ENCODE measurements at places on chromosomes 13 and 19.

DNA sequence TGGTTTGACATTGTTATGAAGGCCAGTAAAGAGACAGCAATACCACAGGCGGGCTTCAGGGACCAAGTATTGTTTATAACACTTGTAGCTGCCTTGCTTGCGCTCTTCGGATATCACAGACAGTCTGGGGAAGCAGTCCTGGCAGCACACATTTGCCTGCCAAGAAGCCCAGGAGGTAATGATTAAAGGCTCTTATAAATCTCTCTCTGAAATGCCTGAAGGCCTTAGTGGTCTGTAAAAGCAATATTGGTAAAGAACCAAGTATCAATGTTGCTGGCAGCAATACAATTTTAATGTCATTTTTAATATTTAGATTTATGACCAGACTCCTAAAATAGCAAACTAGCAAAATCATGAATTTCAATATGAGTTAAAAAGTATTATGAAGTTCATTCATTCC, 1312.4 kb downstream of the PCDH9 start:
- no peak for DNase-seq

DNA sequence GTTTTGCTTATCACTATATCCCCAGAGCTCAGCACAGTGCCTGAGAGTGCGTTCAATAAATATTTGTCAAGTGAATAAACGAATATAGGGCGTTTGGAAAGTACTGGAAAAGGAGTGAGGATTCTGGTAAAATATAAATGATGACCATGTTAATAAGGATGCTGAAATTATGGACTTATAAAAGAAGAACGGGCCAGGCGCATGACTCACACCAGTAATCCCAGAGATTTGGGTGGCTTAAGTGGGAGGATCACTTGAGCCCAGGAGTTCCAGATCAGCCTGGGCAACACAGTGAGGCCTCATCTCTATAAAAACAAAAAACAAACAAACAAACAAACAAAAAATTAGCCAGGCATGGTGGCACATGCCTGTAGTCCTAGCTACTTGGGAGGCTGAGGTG, 198.1 kb downstream of the VWA8 start:
- no peak for DNase-seq

- no peak for DNase-seq
These were observed 5.9 kb downstream of the CACNG7 start for GRCh38 chr19:53915000-53915399.

- DNase-seq: no peak
These were observed 25.2 kb downstream of the TDRD12 start for GRCh38 chr19:32744555-32745325.

GRCh38 chr13:80510686-80511085, 169.8 kb upstream of the SPRY2 start:
- no peak for DNase-seq

DNA sequence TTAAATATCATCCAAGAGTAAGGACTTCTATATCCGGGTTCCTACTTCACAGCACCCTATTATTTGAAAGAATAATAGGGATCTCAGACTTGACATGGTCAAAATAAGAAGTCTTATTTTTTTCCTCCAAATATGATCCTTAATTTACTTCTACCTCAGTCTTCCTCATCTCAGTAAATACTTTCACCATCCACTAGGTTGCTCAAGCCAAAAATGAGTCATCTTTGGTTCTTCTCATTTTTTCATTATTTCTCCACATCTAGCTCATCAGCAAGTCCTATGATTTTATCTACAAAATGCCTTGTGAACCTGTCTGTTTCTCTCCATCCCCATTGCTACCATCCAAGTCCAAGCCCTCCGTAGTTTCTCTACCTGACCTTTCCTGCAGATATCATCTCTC, 121.9 kb upstream of the GJB6 start:
- no peak for DNase-seq

- no peak for DNase-seq
These were observed 30.8 kb upstream of the IGFL1 start for GRCh38 chr19:46198756-46199155.

- peak; percentile 10 for DNase-seq
These were observed 33.5 kb upstream of the TM9SF2 start for GRCh38 chr13:99467764-99468163.

DNA sequence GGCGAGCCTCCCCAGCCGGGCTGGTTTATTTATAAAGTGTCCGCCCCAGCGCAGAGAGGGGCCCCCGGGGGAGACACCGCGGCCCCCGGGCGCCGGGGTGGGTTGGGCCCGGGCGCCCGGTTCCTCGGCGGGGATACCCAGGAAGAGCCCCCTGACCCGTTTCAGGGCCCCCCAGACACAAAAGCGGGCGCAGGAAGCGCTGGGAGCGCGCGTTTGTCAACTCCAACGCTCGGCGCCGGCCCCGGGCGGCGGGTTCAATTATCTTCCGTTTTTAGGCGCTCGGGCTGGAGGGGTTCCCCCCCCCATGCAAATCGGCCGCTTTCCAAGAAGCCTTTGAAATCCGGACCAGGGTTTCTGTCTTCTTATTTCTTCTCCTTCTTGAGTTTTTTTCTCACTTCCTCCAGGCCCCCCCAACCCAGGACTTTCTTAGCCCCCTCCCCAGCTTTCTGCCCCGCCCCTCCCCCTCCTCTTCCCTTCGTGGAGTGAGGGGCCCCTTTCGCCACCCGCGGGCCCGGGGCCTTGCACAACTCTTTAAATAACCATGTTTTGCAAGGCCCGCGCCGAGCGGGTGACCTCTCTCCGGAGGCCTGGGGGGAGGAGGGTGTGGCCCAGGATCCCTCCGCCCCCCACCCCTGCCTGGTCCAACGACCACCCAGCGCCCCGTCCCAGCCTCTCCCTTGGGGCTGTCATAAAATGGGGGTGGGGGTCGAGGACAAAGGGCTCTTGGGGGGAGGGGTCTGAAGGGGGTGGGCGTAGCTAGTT, 935 bp downstream of the ARID3A start:
- DNase-seq: no peak

- DNase-seq: no peak
These were observed 904 bp upstream of the ALOX5AP start for GRCh38 chr13:30734439-30734838.

- DNase-seq: peak; percentile 23
These were observed 1.2 kb downstream of the LSM4 start for GRCh38 chr19:18321734-18322102.

DNA sequence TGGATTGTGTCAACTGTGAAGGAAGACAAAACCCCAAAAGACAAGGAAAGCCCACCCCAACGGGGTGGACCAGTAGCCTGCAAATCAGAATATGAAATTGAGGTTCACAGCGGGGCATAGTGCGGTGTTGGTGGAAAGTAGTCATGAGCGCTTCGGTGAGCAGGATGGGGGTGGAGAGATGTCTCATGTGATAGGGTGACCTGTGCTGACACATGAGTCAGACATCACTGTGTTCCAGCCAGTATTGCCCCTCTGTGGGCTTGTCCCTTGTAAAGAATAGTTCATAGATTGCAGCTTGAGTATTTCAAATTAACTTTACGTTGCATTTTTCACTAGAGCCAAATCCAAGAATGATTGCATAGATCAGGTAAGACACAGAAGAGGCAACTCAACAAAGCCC, 7.3 kb downstream of the ZNF69 start:
- DNase-seq: no peak

DNA sequence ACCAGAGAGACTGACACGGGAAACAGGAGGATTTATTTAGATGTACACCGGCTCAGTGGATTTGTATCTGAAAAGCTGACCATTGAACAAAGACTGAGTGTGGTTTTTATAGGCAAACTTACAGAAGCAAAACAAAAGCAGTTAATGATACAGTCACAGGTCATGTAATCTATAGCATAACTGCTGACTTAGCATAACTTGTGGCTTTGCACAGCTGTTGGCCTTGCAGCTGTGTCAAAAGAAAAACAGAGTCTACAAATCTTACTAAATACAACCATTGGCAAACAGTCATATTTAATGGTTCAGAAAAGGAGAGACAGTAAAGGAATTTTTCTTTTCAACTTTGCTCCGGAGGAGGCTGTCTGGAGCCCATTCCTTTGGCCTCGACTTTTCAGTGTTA, 2.3 kb upstream of the ILF3 start:
- DNase-seq: no peak

GRCh38 chr19:48934837-48935236, 1.3 kb downstream of the DHDH start:
- no peak for DNase-seq

DNA sequence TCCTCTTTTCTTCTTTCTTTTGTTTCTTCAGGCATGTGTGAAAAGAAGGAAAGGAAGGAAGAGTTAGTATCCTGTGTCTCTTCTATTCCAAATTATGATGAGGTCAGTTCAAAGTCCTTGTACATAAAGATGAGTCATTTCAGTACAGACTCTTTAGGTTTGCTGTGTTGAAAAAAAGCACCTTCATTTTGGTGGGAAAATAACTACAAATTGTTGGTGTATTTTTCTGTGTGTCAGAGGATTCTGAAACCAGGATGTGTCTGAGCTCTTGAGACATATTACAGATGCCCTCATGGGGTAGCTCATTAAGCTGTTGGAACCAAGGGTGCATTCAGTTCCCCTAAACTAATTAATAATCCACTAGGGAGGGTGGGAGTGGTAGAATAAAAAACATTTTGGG, 5.8 kb upstream of the HSPH1 start:
- DNase-seq: no peak

DNA sequence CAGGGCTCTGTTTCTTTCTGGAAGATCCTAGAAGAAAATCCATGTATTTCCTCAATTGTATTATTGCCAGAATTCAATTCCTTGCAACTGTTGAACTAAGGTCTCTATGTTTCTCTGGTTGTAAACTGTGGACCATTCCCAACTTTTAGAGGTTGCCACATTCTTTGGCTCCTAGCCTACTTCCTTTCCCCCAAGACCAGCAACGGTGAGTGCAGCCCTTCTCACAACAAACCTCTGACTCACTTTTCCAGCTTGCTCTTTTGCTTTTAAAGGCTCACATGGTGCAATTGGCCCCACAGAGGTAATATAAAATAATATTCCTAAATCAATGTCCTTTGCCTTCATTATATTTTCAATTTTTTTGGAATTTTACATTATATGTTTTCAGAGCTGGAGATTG, 371.3 kb downstream of the SLITRK5 start:
- DNase-seq: no peak

DNA sequence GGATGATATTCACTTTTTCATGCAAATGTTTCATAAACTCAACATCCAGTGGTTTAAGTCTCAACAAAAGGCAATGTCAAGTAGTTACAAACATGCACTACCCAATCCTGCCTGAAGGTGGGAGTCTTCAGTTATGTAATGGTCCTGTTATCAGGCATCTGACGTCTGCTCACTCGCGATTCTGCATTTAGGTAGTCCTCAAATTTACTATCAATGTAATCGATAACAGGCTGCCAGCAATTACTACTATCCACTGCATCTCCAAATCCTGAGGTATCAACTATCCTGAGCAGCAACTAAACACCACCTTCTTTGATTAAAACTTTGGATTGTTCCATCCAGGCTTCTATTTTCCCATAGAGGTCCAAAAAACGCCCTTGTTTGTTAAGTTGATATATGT, 51.2 kb downstream of the NLRP12 start:
- DNase-seq: peak; percentile 58

DNA sequence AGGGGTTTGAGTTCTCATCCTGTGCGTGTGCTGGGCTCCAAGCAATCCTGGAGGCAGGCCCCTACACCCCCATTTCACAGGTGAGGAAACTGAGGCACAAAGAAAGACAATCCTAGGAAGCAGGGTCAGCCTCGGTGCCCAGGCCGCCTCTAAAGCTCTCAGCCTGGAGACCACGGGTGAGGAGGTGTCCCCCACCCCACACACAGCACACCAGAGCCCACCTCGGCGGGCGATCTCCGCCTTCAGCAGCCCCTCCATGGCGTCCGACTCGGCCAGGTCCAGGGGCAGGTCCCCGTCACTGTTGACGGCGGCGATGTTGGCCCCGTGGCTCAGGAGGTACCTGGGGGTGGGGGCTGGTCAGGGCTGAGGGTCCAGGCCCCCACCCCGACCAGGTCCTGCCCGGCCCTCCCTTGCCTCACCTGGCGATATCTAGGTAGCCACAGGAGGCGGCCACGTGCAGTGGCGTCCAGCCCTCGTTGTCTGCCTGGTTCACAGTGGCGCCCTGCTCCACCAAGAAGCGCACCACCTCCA, 5.1 kb downstream of the PPP1R12C start:
- DNase-seq: no peak

- DNase-seq: no peak
These were observed 285.8 kb downstream of the DIAPH3 start for GRCh38 chr13:59877933-59878332.

DNA sequence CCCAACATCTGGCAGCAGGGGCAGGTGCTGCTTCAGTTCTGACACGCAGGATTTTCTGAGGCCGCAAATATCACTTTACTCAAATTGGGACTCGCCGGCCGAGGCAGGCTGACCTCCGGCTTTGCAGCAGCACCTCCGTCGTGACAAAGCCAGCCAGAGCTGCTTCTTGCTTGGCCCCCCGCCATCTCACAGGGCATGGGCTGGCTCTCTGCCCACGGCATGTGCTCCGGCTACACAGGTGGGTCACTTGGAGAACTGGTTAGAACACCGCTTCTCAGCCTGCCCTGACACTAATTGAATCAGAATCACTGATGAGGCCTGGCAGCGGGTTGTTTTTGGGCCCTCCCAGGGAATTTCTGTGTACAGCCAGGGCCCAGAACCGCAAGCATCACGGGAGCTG, 112.3 kb downstream of the SLC7A1 start:
- no peak for DNase-seq

DNA sequence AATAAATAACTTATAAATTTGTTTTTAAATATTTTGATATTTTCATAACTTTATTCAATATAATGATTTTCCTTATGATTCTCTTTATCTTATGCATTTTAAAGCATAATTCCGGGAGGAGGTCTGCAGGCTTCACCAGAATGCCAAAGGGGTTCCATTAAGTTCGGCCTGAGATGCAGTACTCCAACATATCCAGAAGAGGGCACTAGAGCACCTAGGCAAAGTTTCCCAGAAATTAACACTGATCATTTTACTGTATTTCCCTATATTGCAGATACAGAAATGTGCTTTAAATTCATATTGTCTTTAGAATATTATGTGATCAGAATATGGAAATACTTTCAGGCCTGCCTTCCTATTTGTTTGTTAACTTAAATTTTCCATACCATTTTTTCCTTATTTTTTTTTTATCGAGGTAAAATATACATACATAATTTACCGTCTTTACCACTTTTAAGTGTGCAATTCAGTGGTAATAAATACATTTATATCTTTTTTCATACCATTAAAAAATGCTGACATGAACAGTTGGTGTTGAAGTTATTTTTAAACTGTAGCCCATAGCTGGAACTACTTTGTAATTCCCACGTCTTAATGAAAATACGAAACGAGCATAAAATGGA, 58.9 kb upstream of the TM9SF2 start:
- DNase-seq: peak; percentile 59

DNA sequence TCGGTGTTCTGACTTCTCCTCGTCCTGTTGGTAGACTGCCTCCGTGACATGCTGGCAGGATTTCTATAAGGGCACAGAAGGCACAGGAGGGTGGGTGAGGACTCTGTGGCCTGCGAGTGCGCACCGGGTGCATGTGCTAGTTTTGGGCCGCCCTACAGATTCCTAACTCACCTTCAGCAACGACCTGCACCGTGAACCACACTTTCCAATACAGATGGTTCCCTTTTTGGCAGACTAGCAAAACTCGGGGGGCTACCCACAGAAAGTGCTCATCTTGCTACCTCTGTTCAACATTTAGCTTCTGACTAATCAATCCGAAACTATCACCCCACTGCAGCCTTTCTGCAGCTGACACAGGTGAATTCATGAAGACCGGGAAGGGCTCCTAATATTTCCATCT, 14.1 kb upstream of the AMER2 start:
- DNase-seq: no peak

Measured in kidney capillary endothelial cell (primary cell).